HepG2 (cell line): ENCODE measurements at places on chromosomes 7 and 10.

GRCh38 chr10:68492118-68492517 is 20.3 kb upstream of the DNA2 start:
- no peak for DNase-seq

DNA sequence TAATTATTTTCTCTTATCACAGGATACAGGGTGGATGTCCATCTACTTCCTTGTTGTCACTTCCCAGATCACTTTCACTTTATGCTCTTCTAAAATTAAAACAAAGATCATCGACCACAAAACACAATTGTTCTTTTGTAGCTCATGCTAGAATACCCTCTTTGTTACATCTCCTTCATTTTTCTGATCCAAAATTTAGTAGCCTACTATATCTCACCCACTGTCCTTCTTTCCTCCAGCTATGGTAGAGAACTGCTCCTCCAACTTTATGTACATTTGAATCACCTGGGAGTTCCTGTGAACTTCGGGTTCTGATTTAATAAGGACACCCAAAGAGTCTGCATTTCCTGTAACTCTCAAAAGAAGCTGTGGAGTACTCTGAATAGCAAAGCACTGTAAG is 1.2 kb upstream of the AHR start:
- DNase-seq = no peak

GRCh38 chr10:122375679-122376160 is 1.2 kb downstream of the PLEKHA1 start:
- no peak for DNase-seq

DNA sequence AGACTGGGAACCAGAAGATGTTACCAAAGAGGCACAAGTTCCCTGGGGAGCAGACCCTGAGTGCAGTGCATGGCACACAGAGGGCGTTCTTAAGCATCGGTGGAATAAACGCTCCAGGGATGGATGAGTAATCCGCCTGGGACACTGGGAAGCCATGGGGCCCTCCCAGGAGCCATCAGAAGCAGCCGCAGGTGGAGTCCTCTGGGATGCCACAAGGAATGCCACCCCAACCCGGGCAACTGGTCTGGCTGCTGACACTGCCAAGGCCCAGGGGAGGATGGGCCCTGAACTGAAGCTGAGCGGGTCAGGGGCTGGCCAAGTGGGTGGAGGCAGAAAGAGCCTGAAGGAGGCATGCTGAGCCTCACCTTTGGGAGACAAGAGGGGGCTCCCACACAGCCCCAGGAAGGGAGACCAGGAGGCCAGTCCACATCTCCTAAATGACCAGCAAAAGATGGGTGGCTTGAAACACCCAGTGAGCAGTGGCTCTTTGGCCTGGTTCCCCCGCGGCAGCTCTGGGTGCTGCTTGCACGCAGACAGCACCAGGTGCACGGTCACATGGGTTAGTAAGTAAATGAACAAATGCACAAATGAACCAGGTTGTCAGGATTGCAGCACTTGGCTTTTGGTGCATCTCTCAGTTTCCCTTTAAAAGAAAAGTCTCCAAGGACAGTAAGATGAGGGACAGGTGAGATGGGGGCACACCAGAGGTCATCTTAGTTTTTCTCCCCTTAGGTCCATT is 141.3 kb upstream of the ZMIZ1 start:
- DNase-seq = no peak

DNA sequence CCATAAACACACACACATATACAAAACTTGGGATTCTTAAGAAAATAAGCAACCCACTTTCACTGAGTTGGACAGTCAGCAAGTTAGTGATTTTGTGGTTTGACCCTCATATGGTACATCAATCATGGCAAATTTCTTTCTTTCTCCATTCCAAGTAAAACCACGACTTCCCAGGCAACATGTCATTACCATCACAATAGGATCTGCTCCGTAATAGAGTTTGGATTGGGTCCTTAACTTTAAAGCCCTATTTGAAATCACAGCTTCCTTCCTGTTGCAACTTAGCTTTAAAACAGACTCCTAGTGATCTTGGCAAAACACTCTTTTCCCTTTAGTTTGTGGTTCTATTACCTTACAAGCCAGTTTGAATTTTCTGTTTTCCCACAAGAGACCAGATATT is 483.6 kb downstream of the INHBA start:
- DNase-seq = no peak

GRCh38 chr7:67990716-67991115 is 994.1 kb downstream of the TYW1 start:
- DNase-seq = no peak

GRCh38 chr7:99728615-99729014 is 6.4 kb downstream of the CYP3A7 start:
- DNase-seq = no peak

- DNase-seq = no peak
Observed at GRCh38 chr10:127550861-127551260, 1.8 kb downstream of the NPS start.

DNA sequence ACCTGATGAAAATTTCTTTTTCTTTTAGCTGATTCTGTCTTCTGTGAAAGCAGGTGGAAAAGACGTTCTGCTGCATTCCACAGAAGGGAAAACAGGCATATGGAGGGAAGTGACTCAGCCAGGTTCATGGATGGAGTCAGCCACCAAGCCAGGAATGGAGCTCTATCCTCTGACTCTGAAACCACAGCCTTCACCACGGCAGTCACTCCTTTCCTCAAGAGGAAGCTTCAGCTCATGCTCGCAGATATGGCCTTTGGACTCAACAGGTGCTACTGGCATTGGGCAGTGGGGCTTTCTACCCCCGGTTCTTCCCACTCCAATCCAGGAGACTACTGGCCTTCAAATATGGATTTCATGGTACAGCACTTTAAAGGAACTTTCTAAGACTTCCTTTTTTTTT is 11.5 kb upstream of the PLAU start:
- no peak for DNase-seq

DNA sequence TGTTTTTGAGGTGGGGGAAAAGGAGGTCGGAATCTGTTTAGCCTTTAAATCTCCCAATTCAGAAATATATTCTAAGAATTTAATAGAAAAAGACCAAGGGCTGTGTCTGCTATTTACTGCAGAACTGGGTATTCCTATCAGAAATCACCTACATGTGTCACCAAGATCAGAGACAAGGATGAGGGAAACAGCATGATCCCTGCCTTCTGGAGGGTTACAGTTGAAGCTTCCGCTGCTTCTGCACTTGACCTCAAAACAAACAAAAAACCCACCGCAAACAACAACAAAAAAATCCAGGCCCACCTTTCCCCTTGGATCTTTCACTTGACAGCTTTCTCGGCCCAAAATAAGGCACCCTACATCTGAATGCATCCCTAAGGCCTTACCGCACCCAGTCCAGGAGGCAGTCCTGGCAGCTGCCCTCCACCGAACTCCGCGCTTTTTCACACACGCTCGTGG is 750 bp upstream of the CDK14 start:
- DNase-seq = no peak

DNA sequence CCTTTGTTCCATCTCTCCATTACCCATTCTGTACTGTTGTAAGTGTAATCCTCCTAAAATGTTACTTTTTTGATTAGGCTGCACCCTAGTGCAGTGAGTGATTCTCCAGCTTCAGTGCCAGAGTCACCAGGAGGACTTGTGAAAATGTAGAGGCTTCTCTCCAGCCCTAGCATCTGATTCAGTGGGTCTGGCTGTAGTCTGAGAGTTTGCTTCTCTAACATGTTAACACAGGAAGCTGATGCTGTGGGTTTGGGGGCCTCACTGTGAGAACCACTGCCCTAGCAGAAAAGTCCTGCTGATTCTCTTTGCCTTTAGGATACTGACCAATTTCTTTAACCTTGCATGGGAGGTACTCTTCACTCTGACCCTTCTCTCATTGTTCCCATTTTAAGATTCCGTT is 24.4 kb downstream of the CSGALNACT2 start:
- no peak for DNase-seq

DNA sequence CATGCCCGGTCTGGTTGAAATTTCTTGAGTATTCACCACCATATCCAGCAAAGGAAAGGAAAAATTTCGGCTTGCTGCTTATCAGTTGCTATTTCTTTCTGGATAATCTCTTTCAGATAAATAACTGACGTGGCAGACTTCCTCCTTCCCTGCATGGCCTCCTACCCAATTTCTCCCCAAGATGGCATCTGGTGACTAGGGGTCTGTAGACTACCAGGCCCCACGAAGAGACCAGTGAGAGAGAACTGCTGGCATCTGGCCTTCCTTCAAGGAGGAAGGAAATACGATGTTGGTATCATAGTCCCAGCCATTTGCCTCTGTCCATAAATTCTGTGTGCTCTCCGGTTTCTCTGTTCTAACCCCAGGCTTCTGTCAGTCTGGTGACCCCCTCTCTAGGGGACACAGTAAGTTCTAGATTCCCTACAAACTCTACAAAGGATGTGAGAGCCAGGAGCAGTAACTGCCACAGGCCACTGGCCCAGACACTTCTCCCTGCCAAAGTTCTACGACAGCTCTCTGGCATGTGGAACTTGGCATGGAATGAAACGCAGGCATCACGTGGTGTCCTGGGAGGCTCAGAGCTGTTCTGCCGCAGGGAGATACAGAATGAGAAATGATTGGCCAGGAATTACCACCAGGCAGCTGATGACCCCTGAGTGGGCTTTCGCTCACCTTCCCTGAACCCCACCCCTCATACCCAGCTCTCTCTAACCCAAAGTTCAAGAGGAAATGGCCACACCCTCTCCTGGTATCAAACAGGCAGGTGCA is 30.0 kb upstream of the MSRB2 start:
- DNase-seq = peak; percentile 13

DNA sequence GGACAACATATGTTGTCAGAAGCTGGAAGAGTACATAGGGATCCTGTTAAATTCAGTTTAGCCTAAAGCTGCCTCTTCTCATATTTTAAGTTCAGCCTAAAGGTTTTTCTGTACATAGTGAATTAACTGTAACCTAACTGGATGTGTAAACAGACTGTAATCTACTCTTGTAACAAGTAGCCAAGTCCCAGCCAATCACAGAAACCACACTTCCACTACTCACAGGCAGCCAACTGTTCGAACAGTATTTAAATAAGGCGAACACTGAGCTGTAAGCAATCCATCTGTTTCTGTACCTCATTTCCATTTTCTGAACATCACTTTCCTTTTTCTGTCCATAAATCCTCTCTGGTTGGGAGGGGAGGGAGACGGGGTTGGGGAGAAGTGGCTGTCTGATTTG is 15.0 kb upstream of the STN1 start:
- DNase-seq = no peak

DNA sequence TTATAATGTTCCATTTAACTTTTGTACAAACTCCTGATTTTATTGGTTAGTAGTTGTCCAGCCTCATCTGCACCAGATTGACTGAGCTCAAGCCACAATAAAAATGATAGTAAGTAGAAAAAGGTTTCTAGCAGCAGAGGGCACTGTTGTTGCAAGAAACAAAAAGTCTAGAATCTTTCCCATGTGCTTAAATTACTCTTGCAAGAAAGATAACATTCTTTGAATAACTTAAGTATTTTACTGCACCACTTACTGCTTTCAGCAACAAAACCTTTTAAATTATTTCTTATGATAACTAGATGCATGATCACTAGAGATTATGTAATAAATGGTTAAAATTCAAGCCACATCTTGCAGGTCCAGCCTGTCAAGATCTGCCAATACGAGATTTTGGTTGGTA is 27.0 kb downstream of the LMOD2 start:
- peak; percentile 52 for DNase-seq

DNA sequence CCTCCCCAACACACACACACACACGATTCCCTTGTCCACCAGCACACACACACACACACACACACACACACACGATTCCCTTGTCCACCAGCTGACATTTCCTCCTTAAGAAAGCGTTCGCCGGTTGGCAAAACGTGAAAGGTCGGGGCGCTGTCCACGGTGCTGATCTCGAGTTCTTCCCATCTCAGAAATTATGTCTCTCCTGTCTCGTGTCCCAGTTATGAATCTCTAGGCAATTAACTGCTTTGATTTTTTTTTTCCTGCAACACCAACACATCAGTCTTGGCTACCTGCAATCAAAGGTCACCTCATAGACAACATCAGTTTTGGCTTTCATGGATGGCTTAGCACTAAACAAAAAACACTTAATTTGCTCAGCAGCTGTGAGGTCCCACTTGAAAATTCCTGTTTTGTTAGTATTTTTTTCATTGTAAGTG is 1.9 kb downstream of the INA start:
- no peak for DNase-seq

DNA sequence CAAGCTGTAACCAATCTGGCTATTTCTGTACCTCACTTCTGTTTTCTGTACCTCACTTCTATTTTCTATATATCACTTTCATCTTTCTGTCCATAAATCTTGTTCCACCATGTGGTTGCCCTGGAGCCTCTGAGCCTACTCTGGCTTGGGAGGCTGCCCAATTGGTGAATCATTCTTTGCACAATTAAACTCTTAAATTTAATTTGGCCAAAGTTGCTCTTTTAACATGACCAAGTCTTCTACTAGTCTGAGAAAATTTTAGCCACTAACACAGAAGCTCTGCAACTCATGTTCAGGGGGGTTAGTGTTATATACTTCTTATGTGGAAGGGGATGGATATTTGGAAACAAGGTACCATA is 503.5 kb downstream of the KIF20B start:
- no peak for DNase-seq

DNA sequence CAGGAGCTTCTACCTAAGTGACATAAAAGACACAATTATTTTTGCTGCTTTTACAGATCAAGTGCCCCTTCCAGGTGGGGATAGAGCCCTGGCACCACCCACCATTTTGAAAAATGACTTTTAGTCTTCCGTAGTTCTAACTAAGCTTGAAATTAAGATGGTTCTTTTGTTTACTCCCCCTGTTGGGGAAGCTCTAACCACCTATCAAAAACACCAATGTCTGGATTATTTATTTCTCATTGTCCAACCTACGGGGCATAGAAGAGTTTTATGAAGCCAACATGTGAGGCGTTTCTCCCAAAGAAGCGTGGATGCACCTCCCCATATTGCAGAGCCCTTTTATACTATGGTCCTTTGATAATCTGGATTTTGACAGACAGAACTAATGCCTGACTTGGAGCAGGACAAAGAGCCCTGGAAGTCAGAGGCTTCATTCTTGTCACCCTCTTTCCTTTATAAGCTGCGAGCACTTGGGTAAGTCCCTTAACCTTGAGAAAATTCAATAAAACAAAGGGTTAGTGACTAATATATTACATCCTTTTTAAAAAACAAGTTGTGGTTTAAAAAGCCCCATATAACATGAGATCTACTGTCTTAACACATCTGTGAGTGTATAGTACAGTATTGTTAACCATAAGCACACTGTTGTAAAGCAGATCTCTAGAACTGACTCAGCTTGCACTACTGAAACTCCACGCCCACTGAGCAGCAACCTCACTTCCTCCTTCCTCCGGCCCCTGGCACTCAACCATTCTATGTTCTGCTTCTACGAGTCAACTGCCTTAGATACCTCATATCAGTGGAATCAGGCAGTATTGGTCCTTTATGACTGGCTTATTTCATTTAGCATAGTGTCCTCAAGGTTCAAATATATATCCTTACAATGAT is 67.5 kb downstream of the ATXN7L1 start:
- DNase-seq = no peak
